Activated naive CD4-positive, alpha-beta T cell treated with anti-CD3 and anti-CD28 coated beads for 36 hours (primary cell): ENCODE measurements at places on chromosomes 3 and 15. TPM values are rescaled to one million over a fixed set of nuclear protein-coding genes. Genes with fewer than 3 reads are reported as not detected.

DNA sequence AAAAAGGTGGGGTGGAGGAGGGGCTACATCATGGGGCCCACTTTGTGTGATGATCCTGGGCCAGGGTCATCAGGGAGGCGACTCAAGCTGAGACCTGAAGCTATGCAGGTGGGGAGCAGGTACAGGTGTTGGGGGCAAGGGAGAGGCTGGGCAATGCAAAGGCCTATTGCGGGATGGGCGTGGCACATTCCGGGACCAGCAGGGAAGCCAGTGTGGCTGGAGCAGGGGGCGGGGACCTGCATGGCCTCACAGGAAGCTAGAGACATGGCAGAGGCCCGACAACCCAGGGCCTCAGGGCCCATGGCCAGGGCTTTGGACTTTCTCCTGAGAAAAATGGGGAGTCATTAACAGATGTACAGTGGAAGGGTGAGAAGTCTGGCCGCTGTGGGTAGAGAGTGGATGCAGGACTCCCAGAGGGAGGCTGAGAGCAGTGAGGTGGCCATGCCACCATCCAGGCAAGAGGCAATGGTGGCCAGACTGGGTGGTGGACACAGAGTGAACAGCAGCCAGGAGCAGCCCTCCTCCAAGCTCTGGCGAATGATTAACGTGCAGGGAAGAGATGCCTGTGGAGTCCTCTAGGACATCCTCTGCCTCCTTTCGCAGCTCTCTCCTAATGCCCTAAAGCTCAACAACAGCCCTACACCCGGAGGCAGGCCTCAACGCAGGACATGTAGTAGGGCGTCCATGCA is 122.6 kb upstream of the ATP2B2 start:
- no peak for DNase-seq

The C3orf70 gene
- total RNA-seq = not detected

GRCh38 chr15:74320352-74321247 is 46.8 kb downstream of the CYP11A1 start:
- DNase-seq = peak; percentile 47

DNA sequence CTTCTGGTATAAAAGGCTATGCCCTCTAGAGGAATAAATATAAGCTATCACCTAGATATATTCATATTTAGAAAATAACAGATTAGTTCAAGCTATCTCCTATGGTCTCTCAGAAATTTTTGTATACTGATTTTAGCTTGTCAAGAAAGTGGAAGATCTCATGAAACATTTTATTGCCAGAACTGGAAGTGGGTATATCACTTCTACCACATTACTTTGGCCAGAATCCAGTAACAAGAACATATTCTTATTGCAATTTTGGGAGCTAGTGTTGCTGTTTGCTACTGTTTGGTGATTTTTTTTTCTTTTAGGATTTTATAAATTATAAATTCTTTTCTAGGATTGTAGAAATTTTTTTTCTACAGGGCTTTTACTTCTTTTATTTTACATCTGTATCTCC is 14.2 kb upstream of the DIPK2A start:
- DNase-seq = no peak

DNA sequence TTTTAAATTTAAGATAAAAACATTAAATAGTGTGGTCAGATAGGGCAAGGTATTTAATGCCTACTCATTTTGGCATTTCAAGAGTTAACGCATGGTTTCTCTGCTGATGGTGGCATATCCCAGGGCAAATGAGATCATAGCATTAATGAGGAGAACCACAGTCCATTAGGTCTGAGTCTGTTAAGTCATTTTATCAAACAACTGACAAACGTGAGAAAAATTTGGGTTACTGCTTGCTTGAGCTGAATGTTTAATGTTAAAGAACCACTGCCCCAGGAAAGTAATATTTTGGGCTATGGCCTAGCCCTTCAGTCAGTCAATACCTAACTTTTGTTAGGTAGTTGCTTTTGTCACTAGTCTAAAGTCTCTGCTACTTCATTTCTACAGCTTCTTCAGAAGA is 37.9 kb upstream of the SLC2A2 start:
- DNase-seq = no peak

DNA sequence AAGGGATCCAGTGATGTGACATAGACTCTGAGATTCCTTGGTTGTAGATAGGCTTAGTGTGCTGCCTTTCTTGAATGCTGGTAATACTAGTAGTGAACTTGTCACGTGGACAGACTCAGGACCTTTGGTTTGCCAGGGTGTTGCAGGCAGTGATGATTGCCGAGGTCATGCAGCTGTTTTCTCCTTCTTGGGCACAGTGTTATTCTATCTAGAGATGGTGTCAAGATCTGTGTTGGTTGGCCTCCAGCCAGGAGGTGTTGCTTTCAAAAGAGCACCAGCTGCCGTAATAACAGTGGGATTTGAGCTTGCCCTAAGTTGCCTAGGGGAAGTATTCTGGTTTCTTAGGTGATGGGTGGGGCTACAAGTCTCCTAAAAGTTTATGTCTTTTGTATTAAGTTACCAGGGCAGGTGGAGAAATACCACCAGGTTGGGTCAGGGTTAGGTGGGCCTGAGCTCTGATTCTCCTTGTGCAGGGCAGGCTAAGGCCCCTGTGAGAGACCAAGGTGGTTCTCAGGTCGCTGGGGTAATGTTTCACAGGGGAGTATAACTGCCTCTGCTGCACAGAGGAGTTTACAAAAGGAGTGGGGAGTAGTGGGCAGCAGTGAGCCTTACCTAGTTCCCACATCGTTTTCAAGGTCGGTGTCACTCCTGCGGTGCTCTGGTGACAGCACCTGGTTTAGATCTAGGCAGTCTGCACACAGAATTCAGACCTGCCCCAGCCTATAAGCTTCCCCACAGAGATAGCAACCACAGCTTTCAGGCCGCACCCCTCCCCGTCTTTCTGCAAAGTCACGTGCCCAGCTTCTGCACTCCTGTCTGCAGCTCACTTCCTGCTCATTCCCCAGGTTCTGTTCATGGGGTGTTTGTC is 350.3 kb downstream of the DOCK3 start:
- peak; percentile 87 for DNase-seq

DNA sequence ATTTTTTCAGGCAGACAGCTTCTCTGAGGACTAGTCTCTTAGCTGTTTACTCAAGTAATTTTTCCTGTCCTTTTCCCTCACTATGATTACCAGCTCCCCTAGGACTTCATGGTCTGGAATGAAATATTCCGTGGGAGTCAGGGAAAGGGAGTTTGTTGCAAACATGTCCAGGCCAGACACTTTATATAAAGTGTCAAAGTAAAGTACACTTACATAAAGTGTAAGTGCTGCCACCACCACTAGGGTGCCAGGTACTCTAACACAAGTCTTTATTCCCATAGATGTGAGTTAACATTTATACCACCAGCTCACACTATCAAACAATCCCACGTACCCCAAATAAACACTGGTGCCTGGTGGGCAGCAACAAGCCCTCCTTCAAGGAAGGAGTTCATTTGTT is 179.8 kb downstream of the SNRPN start:
- no peak for DNase-seq

- no peak for DNase-seq
Observed at GRCh38 chr3:116391296-116392201, 53.7 kb downstream of the LSAMP start.

GRCh38 chr3:112302881-112303763 is 9.1 kb upstream of the SLC9C1 start:
- peak; percentile 48 for DNase-seq

GRCh38 chr15:40769274-40770146 is at the start of gene C15orf62:
Gene C15orf62, plus strand, starts transcription at chr15:40769980. Its CDS starts 516 bp downstream, at chr15:40770496.
- DNase-seq = peak; percentile 82
